ENCODE measurements at places on chromosomes 6 and 20.

GRCh38 chr20:51456511-51457509, 85.7 kb downstream of the NFATC2 start:
- DNase-seq, result peak; percentile 31

- no peak for DNase-seq
Measured at GRCh38 chr6:36847152-36847551, 7.9 kb upstream of the CPNE5 start.

- DNase-seq, result peak; percentile 90
Measured at GRCh38 chr6:1524040-1524480, 85.7 kb upstream of the FOXC1 start.

DNA sequence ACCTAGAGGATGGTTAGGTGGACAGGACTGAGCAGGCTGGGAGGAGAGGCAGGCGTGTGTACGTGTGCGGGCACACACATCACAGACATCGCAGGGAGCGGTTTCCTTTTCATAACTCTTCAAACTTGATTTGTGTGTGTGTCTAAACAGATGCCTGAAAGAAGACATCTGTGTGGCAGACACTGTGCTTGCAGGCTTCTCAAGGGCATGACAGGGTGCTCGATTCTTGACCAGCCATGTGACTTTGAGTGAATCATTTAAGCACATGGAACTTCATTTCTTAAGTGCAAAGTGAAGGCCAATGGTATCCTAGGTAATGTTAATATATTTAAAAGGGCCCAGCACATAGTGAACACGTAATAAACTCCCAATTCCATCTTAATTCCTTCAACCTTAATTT, 186.5 kb downstream of the SCP2D1 start:
- no peak for DNase-seq

DNA sequence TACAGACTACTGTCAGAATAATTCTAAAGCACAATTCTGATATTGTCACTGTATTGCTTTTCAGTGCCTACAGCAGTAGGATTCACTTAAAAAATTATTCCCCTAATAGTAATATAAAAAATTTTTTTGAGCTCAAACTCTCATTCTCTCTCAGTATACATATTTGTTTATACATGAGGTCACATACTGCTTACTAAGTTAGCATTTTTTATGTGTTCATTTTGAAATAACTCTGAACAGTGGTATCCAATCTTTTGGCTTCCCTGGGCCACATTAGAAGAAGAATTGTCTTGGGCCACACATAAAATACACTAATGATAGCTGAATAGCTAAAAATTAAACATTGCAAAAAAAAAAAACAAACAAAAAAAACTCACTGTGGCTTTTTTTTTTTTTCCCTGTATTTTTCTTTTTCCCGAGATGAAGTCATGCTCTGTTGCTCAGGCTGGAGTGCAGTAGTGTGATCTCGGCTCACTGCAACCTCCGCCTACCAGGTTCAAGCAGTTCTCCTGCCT, 38.6 kb downstream of the ASXL1 start:
- DNase-seq, result no peak

- no peak for DNase-seq
Measured at GRCh38 chr6:8858854-8859331, 423.5 kb upstream of the SLC35B3 start.

GRCh38 chr6:62775427-62776022, 435.7 kb upstream of the FKBP1C start:
- DNase-seq, result no peak

- DNase-seq, result peak; percentile 45
Measured at GRCh38 chr20:20362774-20363433, 5.0 kb upstream of the INSM1 start.

- peak; percentile 36 for DNase-seq
Measured at GRCh38 chr6:33207552-33208090, 679 bp upstream of the RING1 start.

Measured in activated CD4-positive, alpha-beta T cell treated with anti-CD3 and anti-CD28 coated beads for 36 hours (primary cell).